Effector memory CD4-positive, alpha-beta T cell (primary cell): ENCODE measurements at places on chromosomes 7 and 10.

- DNase-seq, result no peak
Measured at GRCh38 chr7:81780914-81781693, 11.3 kb upstream of the HGF start.

GRCh38 chr7:4833691-4834600 is 27.9 kb downstream of the PAPOLB start:
- DNase-seq, result no peak

DNA sequence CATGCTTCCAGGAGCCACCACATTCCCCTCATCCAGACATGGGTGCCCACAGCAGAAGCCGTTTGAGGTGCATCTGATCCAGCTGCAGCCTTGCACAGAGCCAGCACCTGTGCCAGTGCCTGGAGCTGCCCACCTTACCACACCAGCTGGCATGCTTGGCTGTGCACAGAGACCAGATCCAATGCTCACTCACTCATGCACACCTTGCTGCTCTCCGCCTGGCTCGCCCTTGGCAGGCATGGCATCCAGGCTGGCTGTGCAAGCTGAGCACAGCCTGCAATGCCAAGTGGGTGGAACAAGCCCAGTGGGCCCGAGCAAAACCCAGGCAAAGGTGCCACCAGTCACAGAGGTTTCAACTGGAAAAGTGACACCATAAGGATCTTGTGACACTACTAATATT is 66.9 kb upstream of the SEMA3A start:
- no peak for DNase-seq

- no peak for DNase-seq
Measured at GRCh38 chr10:128738386-128738915, 612.2 kb upstream of the MKI67 start.

DNA sequence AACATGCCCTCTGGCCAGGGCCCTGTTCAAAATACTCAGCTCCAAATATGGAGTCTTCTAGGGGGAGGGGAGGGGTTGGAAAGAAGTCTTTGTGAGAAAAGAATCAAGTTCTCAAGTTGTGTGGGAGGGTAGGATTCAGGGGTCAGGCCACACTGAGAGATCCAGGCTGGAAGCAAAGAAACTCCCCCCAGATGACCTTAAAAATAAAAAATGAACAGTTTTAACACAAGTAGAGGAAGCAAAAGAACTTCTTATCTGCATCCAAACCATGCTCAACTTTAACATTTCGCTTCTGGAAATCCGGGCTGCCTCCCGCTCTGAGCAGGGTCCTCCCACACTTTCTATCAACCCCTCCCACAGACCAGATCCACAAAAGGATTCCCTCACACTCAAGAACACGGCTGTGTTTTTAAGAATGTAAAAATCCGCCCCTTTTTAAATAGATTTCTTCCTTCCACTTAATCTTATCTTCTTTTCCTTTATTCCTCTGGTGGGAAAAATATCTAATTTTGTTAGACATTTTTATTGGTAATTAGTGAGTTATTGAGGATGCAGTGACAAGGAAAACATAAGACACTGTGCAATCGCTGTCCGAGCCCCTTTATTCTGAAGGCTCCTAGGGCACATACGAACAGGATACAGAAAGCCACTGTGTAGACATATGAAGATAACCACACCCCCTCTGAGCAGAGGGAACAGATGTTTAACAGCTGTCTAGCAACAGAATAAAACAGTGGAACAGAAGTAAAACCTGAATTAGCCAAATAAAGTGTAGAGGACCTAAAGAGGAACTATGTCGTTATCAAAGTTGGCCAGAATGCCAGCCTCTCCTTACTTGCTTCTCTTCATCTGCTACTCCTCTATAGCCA is 43.8 kb downstream of the CYTH3 start:
- DNase-seq, result no peak

GRCh38 chr10:44510379-44511115 is 125.7 kb upstream of the CXCL12 start:
- DNase-seq, result no peak

GRCh38 chr7:55046582-55047342 is 27.9 kb downstream of the EGFR start:
- DNase-seq, result no peak

DNA sequence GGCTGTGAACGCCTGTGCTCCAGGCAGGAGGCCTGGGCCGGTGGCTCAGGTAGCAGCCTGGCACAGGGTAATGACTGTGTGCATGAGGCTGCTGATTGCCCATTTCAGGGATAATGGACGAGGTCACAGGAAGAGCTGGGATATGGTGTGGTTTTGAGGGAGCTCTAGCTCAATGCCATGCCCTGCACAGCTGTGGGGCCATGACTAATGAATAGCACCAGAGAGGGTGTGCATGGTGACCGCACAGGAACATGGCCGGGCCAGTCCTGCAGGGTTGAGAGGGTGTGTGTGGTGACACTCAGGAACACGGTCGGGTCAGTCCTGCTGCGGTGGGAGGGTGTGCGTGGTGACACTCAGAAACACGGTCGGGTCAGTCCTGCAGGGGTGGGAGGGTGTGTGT is 21.8 kb downstream of the NKX6-2 start:
- DNase-seq, result no peak

DNA sequence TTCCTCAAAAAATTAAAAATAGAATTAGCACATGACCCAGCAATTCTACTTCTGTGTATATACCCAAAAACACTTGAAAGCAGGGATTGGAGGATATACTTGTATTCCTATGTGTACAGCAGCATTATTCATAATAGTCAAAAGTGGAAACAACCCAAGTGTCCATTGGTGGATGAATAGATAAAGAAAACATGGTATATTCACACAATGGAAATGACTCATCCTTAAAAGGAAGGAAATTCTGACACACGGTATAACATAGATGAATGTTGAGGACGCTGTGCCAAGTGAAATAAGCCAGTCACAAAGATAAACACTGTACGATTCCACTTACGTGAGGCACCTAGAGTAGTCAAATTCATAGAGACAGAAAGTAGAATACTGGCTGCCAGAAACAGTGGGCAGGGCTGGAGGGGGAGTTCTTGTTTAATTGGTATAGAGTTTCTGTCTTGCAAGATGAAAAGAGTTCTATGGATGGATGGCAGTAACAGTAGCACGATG is 26.6 kb upstream of the KAT6B start:
- DNase-seq, result no peak
